ENCODE measurements at places on chromosomes 11 and 22.
A peak's percentile ranks its signal among the peaks of the same experiment; 100 is the strongest.

- no peak for DNase-seq
Observed at GRCh38 chr11:125073616-125074483, 10.7 kb downstream of the SLC37A2 start.

GRCh38 chr11:995752-996420 is 40.6 kb downstream of the MUC6 start:
- DNase-seq, result peak; percentile 85

DNA sequence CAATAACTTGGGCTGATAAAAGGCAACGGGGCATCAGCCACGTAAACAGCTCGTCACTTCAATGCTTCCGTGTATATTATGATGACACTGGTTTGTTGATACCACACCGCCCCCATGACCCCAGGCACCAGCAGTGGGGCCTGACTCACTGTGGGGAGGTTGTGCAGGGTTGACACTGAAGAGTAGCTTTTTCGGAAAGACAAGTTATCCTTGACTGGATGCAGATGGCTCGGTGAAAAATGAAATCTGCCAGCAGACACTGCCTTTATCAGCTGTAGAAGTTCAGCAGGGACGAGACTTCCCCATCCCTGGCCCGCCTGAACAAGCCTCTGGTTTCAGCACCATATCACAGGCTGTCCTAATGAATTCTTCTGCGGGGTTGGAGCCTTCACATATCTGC is 55.6 kb downstream of the WT1 start:
- no peak for DNase-seq

DNA sequence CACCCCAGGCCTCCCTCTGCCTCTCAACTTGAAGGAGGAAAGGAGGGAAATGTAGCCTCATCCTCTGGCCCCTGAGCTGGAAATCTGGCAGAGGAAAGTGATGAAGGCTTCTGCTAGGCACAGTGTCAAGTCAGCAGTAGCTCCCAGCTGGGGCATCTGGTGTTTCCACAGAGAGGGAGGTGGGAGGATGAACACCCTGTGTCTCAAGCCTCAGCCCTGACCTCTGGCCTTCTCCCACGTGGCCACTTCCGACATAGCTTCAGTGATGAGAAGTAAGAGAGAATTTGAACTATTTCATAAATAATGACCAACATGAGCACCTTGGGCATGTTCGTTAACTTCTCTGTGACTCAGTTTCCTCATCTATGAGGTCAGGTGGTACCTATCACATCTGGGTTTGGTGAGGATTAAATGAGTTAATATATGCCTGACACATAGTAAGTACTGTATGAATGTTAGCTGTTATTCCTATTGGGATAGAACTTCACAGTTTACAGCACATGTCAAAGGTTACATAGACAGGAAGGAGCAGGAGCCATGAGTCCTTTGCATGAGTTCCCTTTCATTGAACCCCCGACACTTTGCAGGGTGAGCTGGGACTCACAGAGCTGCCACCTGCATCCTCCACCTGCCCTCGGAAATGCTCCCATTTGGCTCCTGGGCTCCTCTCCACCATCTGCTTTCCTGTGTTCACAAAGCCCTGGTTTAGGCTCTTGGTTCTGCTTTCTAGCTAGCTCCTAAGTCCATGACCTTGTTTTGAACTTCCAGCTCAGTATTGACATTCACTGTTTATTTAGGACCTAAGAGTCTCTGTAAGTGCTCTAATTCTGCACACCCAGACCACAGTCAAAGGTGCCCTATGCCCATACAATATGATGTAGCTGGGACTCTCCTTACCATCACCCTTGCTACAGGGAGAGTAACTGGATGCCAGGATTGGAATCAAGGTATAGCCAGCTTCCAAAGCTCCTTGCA is 61.7 kb downstream of the CSNK2A3 start:
- DNase-seq, result no peak

- no peak for DNase-seq
Observed at GRCh38 chr22:37806409-37807333, 1.1 kb upstream of the GCAT start.

- DNase-seq, result no peak
Observed at GRCh38 chr11:121090145-121090721, 10.8 kb upstream of the TECTA start.

DNA sequence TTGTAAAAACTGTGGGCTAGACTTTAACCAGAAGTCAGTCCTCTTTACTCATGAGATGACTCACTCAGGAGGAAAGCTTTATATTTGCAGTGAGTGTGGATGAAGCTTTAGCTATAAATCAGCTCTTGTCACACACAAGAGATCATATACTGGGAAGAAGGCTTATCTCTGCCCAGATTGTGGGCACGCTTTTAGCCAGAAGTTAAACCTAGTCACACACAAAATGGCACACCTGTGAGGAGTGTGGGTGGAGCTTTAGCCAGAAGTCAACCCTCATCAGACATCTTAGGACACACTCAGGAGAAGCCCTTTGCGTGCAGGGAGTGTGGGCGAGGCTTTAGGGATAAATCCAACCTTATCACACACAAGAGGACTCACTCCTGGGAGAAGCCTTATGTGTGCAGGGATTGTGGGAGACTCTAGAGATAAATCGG is 706.9 kb upstream of the LUZP2 start:
- DNase-seq, result no peak

DNA sequence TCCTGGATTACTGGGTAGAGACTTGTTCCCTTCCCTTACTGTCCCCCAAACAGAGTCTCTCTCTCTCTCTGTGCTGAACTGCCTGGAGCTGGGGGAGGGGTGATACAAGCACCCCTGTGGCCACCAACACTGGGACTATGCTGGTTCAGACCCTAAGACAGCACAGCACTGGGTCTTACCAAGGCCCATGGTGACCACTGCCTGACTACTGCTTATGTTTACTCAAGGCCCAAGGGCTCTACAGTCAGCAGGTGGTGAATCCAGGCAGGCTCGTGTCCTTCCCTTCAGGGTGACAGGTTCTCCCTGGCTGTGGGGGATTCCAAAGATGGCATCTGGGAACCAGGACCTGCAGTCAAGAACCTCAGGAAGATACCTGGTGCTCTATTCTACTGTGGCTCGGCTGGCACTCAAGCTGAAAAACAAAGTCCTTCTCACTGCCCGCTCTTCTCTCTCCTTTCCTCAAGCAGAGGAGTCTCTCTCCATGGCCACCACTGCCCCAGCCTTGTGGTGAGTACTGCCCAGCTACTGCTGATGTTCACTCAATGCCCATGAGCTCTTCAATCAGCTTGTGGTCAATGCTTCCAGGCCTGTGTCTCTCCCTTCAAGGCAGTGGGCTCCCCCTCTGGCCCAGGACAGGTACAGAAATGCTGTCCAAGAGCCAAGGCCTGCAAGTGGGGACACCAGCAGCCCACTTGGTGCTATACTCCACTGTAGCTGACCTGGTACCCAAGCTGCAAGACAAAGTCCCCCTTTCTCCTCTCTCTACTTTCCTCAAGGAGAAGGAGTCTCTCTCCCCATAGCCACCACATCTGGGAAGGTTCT is 41.8 kb upstream of the SHANK2 start:
- DNase-seq, result no peak

- DNase-seq, result no peak
Observed at GRCh38 chr22:26901198-26901816, 243.9 kb downstream of the MIAT start.

DNA sequence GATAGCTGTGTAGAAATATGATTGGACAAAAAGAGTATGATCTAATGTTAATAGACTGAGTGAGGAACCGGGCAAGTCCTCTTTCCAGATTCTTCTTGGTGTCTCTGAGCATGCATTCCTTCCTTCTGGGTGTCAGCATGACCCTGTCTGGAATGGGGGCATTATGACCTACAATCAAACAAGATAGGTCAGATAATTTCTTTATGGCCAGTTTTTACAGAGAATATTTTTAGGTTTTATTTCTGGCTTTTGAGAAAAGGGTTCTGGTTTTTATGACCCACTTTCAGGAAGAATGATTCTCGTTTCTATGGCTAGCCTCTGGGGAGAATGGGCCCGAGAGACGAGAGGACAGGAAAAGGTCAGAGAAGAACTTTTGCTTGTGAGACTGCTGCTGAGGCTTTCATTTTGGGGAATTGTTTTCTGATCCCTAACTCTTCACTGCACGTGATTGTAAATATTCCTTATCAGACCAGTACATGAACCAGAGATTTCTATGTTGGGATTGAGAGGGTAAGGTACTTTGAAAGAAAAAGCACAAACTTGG is 383.8 kb downstream of the AASDHPPT start:
- DNase-seq, result no peak

DNA sequence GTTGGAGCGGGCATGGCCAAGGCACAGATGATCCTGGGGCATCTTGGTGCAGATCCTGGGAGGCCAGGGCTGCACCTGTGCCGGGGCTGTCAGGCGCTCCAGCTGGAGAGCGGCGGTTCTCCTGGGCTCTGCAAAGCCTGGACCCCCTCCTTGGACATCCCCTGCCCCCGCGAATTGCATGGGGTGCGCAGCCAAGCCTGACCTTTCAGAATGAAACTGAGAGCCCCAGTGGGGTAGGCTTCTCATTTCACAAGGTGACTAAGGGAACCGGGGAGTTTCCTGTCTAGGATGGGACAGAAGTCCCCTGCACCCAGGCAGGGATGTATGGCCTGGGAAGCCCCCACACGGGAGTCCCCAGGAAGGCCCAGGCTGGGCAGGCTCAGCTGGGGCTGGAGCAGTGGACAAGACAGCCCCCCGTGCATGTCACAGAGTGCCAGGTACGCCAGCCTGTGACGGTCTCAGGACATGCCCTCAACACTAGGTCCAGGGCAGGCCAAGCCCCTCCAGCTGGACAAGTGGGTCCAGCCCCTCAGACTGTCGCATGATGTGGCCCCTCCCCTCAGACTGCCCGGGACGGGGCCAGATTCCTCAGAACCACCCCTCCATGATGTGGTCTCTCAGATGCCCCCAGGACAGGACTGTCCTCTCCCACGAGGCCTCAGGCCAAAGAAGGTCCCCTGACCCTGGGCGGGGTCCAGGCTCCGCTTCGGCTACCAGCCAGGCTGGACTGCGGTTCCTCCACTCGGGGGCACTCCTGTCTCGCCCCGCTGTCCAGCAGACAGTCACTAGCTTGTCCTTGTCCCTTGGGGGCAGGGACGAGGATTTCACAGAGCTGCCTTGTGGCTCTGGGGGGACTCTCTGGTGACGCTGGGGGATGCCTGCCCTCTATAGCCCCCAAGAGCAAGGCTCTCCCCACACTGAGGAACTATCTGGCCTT is 2.3 kb downstream of the LSP1 start:
- DNase-seq, result no peak

DNA sequence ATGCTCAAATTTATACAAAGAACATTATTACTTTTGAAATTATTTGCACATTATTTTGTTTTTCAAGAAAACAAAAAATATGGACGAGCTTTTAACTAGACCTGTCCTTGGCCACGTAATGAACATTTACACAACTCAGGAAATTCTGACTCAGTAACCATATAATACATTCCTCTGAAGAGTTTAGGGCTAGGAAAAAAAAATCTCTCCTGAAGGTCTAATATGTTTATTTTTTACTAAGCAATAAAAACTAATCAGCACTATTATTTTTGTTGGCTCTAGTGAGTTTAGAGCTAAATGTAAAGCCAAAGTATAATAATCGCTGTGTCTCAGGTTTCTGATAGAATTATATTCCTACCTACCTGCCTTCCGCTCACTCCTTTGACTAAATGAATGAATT is 187.5 kb downstream of the SWAP70 start:
- DNase-seq, result no peak

DNA sequence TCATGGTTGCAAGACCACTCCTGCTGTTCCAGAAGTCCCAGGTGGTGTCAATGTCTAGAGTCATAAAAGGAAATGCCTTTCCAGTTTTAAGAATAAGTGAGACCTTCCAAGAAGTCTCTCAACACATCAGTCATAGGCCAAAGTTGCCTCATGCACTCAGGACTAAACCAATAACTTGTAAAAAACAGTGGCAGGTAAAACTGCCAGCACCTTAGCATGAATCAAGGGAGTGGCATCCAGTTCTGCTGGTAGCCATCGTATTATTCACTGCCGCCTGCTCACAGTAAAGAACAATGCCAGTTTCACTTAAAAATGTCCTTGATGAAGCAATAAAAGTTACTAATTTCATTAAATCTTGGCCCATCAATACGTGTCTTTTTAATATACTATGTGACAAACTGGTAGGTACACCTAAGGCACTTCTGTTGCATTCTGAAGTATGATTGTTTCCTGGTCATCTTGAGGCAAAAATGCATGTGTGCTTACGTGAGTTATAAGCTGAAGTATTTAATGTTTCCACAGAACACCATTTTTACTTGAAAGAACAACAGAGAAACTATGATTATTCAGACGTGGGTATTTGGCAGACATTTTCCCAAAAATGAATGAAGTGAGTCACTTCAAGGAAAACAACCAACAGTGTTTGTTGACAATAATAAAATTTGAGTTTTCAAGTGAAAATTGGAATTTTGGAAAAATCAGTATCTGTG is 125.2 kb upstream of the SNX19 start:
- DNase-seq, result no peak

DNA sequence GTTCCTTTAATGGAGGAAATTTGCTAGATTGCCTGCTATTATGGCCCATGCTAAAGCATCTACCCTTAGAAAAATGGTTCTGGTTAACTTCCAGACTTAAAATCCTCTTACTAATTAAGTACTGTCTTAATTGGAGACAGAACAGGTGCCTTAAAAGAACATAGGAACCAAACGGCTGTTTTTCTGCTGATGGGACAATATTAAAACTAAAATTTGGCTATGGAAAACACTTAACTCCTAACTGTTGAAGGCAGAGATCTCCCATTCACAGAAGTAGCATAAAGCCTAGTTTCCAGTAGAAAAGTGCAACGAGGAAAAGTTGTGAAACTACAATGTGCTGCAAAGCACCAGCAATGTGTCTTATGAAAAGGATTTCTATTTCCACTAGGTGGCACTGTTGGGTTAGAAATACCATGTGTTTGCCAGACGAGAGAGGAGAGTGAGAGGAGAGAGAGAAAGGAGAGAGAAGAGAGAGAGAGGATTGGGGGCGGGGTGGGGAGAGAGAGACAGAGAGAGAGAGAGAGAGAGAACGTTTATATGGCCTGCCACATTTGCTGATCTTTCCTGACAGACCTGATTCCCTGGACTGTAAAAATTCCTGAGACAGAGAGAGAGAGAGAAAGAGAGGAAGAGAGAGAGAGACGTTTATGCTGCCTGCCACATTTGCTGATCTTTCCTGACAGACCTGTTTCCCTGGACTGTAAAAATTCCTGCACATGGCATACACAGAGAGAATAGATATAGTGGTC is 51.5 kb downstream of the FAM181B start:
- DNase-seq, result no peak

DNA sequence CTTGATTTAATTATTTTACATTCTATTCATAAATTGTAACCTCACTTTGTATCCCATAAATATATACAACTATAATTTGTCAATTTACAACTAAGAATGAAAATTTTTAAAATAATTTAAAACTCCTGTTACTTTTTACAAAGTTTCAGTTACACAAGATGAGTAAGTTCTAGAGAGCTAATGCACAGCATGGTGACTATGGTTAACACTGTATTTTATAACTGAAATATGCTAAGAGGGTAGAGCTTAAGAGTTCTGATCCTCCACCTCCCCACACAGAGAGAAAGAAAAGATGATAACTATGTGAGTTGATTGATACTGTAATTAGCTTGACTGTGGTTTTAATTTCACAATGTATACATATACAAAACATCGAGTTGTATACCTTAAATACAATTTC is 412.5 kb upstream of the DDI1 start:
- DNase-seq, result no peak

All from NCI-H2171 (cell line).